Naive B cell (primary cell): ENCODE measurements at places on chromosomes 1 and 21.

DNA sequence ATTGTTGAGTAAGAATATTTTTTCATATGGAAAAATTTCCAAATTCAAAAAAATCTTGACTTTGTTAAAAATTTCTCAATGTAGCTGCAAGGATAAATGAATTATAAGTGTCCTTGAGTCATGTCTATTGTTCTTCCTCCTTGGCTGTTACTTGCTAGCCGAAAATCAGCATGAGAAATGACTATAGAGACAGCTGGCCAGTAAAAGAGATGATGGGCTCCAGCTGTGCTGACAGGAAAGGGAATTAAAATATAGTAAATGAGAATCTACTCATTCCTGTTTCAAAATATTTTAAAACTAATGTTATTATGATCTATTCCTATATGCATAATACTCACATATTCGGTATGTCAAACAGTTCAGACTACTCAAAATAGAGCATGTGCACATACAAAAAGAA, 1292.6 kb downstream of the BRINP3 start:
- no peak for DNase-seq

DNA sequence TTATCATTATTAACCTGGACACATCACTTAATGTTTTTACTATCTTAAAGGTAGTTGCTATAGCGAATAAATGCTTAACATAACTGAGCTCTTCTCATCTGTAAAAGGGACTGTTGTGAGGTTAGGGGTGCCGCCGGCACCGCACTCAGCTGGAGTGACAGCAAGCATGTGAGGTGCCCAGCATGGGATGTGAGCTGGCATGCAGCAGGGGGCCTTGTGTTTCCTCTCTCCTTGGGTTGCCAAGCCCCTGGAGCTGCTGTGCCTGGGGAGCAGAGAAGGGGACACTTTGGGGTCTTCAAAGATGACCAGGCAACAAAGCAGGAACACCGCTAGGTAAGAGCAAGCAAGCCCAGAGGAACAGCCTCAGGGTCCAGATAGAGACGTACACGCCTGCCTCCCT, 2.1 kb upstream of the ZC3H12A start:
- no peak for DNase-seq

DNA sequence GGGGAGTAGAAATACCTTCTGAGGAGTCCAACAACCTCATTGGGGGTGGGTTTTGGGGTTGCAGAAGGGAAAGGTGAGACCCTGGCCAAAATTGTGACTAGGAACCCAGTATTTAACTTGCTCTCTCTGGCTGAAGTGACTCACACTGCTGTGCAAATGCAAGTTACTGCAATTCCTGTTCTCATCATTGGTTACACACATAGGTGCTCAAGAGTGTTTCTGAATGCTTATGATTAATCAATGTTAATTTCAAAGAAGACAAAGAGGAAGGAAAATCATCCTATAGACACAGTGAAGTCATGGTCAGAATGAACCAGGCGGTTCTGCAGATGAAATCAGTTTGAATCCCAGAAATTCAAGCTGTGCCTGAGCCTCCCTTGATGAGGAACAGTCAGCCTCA, 3.1 kb downstream of the ASCL5 start:
- no peak for DNase-seq

DNA sequence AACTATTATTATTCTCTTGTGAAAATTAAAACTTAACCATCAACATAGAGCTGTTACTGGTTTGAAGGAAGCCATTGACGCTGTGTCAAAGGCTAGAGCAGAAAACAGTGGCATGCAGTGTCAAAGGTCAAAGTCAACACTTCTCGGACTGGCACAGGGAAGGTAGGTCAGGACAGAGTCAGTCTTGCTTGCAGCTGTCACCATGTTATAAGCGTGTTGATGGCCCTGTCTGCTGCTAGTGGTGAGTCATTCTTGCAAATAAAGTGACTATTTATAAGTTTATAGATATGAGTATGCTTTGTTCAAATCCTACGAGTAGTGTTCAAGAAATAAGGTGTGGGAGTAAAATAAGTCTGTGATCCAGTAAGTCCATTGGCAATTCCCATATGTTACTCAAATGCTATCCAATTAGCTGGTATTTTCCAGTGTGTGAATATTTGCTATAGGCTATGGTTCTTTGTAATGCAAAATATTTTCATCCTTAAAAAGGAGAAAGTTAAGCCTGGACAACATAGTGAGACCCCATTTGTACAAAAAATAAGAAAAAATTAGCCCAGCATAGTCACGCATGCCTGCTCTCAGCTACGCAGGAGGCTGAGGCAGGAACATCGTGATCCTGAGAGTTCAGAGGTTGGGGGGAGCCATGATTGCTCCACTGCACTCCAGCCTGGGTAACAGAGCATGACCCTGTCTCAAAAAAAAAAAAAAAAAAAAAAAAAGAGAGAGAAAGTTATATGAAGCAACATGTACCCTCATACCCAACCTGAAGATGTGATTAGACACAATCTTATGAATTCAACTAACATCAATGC, 26.3 kb upstream of the TINAGL1 start:
- no peak for DNase-seq

DNA sequence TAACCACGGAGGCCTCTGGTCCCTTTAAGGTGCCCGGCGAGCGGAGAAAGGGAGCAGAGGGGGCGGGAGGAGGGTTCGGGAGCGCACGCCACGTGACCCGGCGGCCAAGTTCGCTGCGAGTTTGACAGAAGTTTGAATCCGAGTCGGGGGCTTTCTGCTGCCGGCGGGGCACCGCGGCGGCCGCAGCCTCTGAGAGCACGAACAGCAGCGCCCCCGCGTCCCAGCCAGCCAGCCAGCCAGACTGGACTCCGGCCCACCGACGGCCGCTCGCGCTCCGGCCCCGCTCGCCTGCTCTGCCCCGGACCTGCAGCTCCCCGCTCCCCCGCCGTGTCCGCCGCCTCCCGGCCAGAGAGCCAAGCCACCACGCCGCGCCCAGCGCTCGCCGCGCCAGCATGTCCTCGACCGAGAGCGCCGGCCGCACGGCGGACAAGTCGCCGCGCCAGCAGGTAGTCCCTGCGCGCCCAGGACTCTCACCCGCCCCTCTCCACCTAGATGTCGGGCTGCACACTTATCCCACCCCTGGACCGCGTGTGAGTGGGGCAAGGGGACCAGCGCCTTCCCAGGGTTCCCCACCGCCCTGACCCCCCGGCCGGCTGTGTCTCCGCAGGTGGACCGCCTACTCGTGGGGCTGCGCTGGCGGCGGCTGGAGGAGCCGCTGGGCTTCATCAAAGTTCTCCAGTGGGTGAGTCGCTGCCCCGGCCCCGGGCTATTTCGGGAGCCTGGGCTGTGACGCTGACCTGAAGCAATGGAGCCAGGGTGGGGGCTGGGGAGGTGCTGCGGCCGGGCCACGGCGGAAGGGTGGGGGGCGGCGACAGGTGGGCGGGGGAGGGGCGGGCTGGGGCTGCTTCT, at the start of gene SYPL2:
SYPL2 (plus strand) TSS at position 95 of the 849 bp plus-strand sequence; CDS start at position 393, 298 bp downstream.
- DNase-seq = no peak

DNA sequence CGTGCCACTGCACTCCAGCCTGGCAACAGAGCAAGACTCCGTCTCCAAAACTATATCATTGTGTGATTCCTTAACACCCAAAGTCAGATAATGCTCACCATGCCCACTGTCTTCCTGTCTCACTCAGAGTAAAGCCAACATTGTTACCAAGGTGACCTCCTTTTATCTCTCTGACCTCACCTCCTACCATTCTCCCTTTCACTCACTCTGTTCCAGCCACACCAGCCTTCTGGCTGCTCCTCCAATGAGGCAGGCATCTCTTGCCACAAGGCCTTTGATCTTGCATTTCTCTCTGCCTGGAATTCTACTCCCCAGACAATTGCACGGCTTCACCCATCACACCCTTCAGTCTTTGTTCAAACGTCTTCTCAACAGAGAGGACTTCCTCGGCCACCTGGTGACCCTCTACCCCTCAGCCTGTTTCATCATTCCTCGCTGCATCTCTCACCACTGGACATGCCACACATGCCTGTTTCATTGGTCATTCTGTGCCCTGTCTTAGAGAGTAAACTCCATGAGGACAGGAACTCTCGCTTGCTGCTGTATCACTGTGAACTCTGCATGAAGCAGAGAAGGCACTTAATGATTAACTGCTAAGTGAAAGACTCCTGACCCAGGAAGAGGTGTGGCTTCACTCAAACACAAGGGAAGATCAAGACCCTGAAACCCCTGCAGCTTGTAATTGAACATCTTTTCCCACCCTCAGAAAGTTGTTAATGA, 67.1 kb upstream of the CAPZB start:
- no peak for DNase-seq

DNA sequence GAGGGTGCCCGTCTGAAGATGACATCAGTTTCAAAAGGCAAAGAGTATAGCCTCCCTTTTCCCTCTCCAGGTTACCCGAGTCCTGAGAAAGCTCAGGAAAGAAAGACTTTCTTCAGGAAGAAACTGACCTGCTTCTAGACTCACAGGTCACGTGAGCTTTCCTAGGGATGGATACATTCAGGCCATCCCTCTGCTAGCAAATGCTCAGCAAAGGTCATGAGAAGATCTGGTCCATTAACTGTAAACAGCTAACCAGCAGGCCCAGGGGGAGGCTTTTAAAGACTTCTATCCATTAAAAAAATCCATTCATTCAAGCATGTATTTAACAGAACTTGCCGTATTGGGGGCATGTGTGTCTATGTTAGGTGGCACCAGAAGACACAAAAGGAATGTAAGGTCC, 605.5 kb downstream of the KIF26B start:
- DNase-seq = no peak

- DNase-seq = no peak
These were observed at the start of gene SUSD4 for GRCh38 chr1:223363856-223364684. Gene SUSD4 (minus strand): TSS chr1:223364176. CDS start chr1:223363425, 751 bp downstream.

- peak; percentile 76 for DNase-seq
These were observed at the start of gene JTB for GRCh38 chr1:153977250-153978240. Gene JTB (minus strand): TSS chr1:153977674. CDS start chr1:153977252, 422 bp downstream.

DNA sequence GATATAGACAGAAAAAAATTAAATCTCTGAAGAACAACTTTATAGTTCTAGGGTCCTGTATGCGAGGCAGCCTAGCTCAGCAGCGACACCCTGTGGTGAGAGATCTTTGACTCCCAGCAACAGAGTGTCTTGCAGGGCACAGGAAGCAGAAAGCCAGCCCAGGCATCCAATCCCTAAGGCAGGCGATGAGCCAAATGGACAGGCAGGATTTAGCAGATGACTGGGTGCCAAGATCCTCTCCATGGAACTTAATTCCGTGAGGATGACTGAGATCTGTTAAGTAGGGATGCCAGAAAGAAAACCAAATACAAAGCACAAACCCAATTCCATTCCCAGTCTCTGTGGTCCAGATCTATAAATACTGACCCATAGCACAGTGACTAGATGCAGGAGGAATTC, 38.8 kb downstream of the HLCS start:
- DNase-seq = peak; percentile 27

GRCh38 chr21:43271452-43272020, 102.7 kb downstream of the CRYAA start:
- DNase-seq = no peak

DNA sequence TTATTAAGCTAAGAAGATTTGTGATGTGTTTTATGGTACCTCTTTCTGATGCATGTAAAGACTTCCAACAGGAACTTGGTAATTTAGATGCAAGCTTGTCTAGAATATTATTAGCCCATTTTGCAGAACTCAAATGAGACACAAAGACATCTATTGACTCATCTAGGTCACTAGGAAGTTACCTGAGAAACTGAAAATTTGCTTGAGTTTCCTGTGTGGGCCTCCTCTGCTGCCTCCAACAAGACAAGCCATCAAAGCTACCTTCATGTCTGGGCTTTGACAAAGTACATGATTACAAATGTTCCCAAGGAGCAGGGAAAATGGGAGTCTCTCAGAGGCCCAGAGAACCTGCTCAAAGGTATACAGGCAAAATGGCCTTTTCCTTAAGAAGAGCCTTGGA, 5.6 kb downstream of the RUNX1 start:
- DNase-seq = no peak

DNA sequence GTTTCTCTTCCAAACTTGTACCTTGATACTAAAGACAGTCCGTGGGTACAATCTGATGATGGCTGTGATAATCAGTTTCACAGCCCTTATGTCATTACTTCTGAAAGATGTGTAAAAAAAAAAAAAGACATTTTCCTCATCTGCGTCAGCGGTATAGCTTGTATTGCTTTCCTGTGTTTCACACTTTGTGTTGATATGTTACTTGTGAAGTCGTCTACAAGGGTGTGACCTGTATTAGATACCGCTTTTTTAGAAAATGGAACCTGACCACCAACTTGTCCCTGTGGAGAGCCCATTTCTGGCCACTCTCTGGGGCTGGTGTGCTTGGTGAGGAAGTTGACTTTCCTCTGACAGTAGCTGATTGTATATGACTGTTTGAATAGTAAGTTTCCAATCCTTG, 50.5 kb downstream of the PEX14 start:
- DNase-seq = no peak

DNA sequence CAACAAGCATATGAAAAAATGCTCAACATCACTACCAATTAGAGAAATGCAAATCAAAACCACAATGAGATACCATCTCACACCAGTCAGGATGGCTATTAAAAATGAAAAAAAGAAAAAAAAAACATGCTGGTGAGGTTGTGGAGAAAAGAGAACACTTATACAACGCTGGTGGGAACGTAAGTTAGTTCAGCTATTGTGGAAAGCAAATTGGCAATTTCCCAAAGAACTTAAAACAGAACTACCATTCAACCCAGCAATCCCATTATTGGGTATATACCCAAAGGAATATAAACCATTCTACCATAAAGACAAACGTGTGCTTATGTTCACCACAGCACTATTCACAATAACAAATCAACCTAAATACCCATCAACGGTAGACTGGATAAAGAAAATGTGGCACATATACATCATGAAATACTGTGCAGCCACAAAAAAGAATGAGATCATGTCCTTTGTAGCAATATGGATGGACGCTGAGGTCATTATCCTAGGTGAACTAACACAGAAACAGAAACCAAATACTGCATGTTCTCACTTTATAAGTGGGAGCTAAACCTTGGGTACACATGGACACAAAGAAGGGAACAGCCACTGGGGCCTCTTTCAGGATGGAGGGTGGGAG, 49.5 kb downstream of the LYST start:
- no peak for DNase-seq

GRCh38 chr1:107925565-107925964, 39.4 kb downstream of the VAV3 start:
- DNase-seq = no peak

GRCh38 chr1:167795810-167796740, 74.3 kb downstream of the MPZL1 start:
- DNase-seq = no peak

DNA sequence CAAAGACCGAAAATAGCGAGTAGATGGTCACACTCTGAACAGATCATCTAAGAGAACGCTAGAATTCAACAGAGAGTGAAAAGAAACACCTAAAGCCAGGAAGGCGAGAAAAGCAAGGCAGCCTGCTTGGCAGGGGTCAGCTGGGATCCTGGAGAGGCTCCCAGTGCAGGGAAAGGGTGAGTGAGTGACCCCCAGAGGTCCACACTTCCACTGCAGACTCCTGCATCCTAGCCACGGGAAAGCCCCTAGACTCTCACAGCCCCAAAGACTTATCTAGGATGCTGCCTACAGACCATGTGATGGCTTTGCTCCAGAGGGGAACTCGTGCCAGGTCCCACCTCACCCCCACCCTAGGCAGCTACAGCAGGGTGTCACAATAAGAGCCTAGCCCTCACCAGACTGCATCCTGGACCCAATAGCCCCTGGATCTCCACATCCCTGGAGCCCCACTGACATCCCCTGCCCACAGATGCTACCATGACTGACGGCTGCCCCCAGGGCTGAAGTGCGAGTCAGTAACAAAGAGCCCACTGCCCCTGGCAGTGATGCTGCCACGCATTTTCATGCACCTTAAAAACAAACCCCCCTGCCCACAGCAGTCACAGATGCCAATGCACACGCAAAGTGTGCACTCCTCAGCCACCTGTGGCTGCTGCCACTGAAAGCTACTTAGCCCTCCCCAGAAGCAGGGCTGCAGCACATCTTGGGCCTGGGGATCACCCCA, 62.2 kb downstream of the PSMG1 start:
- DNase-seq = no peak

GRCh38 chr1:84758968-84759491, 68.8 kb upstream of the SSX2IP start:
- DNase-seq = no peak
